ENCODE measurements at places on chromosomes 5 and 9.
A peak's percentile ranks its signal among the peaks of the same experiment; 100 is the strongest.

DNA sequence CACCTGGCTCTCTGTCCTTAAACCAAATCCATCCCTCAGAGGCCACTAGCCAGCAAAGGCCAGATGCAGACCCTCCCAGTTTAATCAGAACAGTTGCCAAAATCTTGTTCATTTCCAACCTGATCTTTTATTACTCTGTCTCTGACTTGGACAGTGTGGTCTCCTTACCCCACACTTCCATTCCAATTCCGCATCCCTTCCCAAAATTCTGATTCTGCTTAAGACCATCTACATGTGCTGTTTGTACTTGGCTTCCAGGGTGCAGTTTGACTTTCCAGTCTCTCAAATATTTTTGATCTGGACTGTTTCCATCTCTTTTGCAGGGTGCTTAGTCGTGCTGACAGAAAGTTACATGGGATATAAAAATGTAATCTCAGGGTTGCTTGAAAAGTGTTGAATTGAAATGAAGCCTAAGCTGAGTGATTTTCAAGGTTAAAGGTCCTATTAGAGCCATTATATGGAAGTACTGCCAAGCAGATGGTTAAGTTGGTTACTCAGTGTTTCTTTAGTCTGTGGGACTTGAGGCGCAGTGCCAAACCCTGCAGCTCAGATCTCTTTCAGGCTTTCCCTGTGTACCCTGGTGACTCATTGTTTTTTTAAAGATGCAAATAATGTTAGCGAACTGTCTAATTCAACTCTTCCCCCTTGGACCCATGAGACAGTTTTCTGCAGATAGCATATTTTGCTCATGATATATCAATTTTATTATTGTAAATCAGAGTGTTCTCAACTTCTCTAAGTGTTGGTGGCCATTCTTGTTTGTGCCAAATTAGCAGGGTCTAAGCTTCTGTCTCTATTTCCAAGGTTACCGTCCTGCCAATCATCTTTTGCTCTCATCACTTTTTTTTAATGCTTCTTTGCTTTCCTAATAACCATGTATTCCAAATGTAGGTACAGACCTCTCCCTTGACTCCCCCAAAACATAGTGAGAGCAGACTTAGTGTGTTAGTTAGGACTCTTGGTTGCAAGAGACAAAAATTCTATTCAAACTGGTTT lies 18.2 kb upstream of the DCP2 start:
- peak; percentile 89 for DNase-seq

DNA sequence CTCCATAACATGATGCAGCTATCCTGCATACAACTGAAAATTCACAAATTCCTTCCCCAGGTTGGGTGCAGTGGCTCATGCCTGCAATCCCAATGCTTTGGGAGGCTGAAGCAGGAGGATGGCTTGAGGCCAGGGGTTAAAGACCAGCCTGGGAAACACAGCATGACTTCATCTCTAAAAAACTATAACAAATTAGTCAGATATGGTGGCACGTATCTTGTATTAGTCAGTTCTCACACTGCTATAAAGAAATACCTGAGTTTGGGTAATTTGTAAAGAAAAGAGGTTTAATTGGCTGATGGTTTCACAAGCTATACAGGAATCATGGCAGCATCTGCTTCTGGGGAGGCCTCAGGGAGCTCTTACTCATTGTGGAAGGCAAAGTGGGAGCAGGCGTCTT lies 56.4 kb upstream of the DAPK1 start:
- DNase-seq = peak; percentile 91

DNA sequence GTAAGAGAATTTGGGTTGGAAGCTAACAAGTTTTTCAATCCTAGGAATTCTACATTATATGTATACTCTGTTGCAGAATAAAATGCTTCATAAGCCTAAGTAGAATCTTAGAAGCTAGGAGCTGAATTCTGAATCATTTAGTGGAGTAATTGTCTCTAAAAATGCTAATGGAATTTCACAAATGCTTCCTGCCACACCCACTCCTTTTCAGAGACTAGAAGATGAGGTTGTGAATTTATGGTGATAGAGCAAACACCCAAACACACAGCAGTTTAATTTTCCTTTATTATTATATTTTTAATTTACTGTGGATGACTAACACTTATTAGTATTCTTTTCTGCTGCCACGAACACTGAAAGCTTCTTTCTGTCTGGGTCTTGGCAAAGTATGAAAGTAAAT lies 208.0 kb upstream of the PDE4D start:
- DNase-seq = no peak

GRCh38 chr5:172583931-172584511 lies 57.0 kb upstream of the NEURL1B start:
- DNase-seq = no peak

DNA sequence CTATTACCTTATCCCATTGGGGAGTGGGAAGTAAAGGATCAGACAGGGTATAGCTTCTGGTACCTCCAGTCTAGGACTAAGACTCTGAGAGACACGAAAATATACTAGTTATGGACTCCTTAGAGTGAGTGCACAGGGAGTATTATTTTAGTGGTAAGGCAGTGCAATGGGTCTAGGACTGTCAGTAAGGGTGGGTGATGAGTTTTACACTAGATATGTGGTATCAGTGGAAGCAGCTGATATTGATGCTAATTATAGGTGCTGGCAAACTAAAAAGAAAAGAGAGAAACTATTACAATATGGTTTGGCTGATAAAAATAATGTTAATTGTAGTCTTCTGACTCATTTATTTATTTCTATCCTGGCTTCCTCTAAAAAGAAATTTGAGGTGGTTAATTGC lies 118.6 kb downstream of the UNC13B start:
- DNase-seq = no peak

- no peak for DNase-seq
These were observed 1019.9 kb upstream of the WWC1 start for GRCh38 chr5:167271511-167271910.

DNA sequence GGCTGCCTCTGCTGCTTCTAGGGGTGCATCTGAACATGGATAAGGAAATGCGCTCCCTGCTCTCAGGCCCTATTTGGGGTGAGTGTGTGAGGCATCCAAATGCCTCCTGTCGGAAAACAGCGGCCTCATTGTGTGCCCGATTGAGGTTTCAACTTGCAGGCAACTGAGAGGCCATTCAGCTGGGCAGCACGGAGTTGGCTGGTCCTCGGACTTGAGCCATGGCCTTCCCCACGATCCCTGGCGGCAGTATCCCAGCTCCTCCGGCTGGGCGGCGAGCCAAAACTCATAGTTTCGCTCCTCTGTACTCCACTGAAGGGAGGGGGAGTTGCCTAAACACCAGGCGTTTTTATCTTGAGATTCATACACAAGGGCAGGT lies 597.3 kb upstream of the SGCD start:
- DNase-seq = peak; percentile 9

- no peak for DNase-seq
These were observed 818.8 kb upstream of the WWC1 start for GRCh38 chr5:167472566-167473108.

- DNase-seq = peak; percentile 64
These were observed 413.4 kb downstream of the TMEM38B start for GRCh38 chr9:106107716-106108115.

- DNase-seq = no peak
These were observed 28.9 kb downstream of the PLAC8L1 start for GRCh38 chr5:146076455-146076854.

DNA sequence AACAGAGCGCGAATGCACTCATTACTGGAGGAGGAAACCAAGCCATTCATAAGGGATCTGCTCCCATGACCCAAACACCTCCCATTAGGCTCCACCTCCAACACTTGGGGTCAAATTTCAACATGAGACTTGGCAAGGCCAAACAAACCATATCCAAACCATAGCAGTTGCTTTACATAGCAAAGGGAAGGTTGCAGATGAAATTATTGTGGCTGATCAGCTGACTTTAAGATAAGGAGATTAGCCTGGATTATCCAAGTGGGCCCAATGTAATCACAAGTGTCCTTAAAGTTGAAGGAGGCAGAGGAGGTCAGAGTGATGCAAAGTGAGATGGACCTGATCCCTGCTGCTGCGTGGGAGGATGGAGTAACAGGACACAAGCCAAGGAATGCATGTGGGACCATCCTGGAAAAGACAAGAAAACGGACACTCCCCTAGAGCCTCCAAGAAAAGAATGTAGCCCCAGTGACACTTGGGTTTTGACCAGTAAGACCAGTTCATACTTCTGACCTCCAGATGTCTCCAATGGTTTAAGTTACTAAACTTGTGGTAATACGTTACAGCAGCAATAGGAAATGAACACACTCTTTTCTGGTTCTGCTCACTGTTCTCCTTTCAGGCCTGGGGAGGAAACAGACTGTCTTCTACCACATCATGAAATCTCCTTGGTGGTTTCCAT lies 167.3 kb downstream of the GNAQ start:
- no peak for DNase-seq

DNA sequence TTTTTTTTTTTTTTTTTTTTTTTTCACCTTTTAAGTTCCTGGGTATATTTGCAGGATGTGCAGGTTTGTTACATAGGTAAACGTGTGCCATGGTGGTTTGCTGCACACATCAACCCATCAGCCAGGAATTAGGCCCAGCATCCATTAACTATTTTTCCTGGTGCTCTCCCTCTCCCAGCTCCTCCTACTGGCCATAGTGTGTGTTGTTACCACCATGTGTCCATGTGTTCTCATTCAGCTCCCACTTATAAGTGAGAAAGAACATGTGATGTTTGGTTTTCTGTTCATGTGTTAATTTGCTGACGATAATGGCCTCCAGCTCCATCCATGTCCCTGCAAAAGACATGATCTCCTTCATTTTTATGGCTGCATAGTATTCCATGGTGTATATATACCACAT lies 350.5 kb downstream of the MAN2A1 start:
- no peak for DNase-seq

GRCh38 chr5:143571642-143572624 lies 168.4 kb upstream of the NR3C1 start:
- DNase-seq = no peak

DNA sequence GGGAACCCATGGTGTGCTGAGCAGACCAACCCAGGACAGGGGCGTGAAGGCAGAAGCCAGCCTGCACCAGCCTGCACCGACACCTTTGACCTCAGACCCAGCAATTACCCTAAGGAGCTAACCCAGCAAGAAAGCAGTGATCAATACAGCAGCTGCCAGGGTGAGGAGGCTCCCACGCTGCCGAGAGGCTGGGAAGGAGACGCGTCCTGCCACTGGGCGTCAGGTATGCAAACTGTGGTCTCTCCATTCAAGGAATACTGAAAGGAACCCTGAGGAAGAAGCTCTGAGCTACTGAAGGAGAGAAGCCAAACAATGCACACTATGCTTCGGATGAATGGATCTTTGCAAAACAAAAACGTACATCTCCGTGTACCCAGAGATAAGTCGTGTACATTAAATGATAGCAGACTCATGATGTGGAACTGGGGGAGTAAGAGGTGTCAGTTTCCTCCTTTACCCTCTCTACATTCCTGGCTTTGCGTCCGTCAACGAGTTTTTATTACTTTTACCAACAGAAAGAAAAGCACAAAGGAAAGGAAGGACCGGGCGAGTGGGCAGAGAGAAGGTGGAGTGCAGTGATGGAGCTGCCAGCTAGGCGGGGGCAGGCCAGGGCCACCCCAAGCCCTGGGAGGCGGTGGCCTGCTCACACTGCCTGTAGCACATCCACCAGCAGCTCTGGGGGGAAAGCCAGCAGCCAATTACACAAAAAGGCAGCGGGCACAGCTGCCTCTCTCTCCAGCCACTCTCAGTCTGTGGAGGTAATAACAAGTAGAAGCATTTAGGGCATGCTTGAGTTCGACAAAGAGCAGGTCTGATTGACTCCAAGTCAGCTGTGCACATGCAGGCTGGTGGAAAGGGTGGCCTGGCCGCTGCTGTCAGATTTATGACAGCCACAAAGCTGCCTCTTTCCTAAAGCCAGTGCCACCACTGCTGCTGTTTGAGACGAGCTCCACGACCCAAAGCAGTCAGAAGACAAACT lies 29.3 kb downstream of the RASGEF1C start:
- DNase-seq = no peak

Measured in kidney tubule cell (primary cell).